ENCODE measurements at places on chromosomes 7 and 10.

DNA sequence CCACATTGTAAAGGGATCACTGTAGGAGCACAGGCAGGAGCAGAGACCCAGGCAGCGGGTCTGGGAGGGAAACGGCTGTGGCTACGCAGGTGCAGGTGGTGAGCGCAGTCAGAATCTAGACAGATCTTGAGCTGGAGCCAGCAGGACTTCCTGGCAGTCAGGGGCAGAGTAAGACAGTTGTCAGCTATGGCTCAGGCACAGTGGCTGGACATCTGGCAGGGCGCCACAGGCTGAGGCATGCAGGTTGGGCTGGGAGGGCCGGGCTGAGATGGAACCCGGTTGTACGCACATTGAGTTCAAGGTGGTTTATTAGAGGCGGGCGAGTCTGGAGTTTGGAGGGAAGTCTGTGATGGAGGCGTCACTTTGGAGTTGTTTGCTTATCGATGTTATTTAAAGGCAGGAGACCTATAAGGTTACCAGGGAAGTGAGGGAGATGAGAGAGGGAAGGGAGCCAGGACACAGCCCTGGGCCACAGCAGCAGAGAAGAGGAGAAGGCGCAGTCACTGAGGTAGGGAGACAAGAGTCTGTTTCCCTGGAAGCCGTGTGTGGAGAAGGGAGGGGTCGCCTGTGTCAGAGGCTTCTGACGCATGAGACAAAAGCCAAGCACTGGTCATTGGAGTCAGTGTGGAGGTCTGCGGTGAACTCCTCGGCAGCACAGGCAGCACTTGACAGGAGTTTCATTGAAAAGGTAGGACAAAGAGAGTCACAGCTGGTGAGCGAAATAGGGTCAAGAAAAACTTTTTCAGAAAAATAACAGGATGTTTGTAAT, 73.8 kb downstream of the LANCL2 start:
- DNase-seq = no peak

DNA sequence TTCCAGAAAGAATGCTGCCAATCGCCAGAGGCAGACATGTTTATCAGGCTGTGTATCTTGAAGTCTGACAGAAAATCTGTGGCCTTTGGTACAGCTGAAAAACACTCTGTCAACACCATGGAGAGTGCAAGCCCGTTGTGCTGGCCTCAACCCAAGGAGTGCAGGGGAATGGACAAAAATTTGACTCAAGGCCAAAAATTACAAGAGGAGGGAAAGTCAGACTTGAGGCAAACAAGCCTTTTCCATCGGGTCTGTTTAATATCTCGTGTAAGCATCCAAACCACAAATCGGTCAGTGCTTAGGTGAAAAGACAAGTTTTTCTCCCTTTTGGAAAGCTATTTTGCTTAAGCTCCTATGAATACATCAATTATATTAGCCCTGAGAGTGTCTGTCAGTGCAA, 305.3 kb upstream of the NFE2L3 start:
- no peak for DNase-seq

GRCh38 chr7:157760004-157760730, 423.4 kb downstream of the DNAJB6 start:
- DNase-seq = no peak

GRCh38 chr7:99782012-99782953, 1.7 kb downstream of the CYP3A4 start:
- DNase-seq = no peak

DNA sequence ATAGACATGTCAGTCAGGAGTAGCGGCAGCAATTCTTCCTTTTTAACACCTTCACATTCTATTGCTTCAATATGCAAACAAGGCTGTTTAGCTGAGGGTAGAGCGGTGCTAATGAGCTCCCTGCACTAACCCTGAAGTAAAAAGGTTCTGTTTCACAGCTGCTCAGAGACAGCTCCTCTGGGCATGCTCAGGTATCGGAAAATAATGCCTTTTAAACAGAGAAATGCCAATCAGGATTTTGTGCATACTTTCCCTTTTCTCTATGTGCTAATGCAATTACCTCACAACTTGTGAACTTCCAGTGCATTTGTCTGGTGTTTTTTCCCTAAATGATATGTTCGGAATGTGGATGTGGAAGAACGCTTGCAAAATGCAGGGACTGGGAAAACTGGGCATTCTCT, 307.7 kb upstream of the FZD8 start:
- no peak for DNase-seq

- no peak for DNase-seq
Observed at GRCh38 chr10:110005719-110006118, 2.1 kb upstream of the ADD3 start.
